ENCODE measurements at places on chromosomes 7 and 10.

GRCh38 chr10:105112862-105113261 lies 471.8 kb downstream of the SORCS3 start:
- no peak for DNase-seq

DNA sequence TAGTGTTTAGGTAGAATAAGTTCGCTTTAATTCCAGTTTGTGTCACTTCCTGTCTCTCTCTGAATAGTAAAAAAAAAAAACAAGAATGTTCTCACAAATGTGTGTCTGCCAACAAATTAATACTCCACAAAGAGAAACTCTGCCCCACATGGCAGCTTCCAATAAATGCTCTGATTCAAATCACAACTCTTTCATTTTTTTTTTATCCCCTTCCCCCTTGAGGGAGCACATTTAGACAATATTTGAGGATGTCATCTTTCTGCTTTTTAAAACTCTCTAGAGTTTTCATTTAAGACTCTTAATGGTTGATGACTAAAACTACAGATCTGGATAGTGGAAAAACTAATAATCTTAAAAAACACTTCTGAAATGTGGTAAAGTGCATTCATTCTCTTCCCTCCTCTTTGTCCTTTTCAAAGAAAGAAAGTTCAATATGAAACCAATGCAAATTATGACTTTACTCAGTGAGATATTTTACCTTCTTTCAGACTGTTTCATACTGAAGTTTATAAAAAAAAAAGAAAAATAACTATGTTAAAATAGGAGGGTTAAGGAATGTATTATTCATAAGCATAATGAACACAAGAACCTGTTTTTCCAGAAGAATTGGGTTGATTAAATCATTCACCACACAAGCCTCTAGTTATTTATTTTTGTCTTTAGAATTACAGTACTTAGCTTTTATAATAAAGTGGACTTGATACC lies 42.3 kb downstream of the ARID5B start:
- DNase-seq = no peak

- DNase-seq = no peak
Measured at GRCh38 chr10:115091161-115091560, 2.0 kb upstream of the ATRNL1 start.

DNA sequence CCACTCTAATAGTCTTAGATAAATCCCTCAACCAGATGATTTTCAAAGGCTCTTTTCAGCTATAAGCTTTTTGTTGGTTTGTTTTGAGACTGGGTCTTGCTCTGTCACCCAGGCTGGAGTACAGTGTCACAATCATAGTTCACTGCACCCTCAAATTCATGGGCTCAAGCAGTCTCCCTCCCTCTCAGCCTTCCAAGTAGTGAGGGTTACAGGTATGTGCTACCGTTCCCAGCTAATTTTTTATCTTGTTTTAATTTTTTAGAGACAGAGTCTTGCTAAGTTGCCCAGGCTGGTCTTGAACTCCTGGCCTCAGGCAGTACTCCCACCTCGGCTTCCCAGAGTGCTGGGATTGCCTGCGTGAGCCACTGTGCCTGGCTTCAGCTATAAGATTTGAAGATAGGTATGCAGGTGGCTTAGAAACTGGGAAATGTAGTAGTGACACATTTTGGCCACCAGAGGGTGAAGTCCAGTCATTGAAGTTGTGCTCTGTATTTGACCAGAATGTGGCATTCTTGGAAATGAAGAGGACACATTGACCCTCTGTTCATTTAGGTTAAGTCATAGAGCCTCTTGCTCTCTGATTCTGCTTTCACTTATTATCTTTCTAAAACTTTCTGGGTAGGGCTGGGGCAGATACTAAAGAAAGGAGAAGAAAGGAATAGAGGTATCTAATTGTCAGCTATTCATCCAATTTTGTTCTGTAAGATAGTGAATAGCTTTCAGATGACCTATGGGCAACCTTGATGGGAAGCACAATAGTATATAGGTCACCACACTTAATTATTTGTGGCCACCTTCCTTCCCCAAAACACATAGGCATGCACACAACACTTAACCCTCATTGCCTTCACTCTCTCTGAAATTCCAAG lies 36.0 kb downstream of the R3HCC1L start:
- peak; percentile 17 for DNase-seq

DNA sequence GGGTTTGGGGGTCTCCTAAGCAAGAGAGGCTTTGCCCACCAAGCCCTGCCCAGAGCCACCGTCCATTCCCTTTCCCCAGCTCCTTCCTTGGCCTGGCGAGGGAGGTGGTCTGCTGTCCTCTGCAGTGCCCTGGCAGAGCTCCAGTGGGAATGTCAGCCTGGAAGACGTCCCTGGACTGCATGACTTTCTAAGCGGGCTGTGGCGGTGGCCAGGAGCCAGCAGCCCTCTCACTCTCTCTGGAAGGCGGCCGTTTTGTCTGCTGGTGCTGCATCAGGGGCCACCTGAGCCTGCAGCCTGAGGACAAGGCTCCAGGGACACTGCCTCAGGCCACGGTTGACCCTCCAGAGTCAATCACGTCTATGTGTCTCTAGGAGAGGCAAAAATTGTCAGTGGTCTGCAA lies 271.0 kb downstream of the SKAP2 start:
- no peak for DNase-seq

DNA sequence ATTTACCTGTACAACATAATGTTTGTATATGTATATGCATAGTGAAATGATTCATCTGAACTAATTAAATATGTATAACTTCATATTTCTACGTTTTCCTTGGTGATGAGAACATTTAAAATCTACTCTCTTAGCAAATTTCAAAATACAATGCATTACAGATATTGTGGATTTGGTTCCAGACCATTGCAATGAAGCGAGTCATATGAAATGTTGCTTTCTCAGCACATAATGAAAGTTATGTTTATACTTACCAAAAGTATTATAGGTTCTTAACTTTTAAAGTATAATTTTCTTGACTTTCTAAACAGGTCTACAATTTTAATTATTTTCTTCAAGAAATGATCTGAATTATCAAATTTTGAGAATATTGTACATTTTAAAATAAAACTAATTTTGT lies 189.2 kb downstream of the CSTF2T start:
- no peak for DNase-seq

DNA sequence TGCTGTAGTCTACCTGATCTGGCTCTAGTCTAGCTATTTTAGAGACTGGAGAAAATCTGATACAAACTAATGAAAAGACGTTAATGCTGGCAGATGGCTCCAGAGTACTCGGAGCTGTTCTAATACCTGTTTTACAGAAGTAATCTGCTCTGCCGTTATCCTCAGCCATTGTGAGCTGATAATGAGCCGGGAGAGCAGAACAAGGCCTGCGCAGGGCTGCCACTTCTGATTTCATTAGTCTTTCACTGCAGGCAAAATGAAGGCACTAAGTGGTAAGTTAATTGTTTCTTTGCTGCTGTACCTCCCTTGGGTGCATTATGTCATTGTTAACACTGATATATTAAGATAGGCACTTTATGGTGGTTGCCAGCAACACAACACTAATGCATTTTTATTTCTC lies 456.4 kb upstream of the PFKP start:
- no peak for DNase-seq

- no peak for DNase-seq
Measured at GRCh38 chr7:77537778-77538280, 734 bp downstream of the PTPN12 start.

DNA sequence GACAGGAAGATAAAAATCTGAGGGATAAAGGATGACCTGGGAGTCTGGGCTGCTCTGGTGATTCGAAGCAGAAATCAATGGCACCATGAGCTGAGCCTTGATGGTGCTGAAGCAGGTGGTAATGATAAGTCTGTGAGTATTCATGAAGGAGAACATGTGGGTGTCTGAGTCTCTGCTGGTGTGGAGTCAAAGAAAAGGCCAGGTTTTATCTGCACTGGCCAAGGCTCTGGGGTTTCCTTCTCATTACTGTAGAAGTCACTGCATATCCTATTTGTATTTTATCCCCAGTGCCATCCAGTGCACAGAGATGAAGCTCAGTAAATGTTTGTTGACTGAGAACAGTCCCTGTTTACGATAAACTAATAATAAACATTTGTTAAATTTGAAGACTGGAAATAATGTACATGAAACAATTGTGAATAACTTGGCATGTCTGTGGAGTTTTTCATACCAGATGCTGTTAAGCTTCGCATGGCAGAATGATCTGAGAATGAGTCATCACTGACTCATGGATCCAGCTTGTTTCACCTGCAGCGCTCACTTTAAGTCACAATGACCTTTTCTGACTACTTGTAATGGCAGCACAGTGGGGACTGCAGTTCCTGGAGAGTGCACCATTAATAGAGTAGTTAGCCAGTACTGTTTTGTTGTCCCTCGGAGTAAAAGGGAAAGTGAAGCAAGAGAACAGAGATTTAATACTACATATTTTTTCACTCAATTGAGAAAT lies 538.5 kb downstream of the HTR7 start:
- no peak for DNase-seq

DNA sequence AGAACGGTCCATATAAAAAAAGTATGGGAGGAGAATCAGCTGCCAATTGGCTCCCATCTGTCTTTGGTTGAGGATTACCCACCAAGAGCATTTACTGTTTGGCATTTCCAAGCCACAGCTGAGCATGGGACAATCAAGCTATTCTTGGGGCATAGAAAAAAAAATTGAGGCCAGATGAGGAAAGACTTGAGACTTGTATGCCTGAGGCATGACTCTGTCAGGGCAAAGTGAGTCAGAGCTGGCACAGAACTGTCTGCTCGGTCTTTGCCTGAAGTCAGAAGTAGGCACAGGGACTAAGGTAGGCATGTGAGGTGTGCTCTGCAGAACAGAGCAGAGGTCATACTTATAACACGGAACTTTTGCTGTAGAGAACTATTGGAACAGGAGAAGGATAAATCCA lies 126.5 kb upstream of the CHRM2 start:
- DNase-seq = no peak

DNA sequence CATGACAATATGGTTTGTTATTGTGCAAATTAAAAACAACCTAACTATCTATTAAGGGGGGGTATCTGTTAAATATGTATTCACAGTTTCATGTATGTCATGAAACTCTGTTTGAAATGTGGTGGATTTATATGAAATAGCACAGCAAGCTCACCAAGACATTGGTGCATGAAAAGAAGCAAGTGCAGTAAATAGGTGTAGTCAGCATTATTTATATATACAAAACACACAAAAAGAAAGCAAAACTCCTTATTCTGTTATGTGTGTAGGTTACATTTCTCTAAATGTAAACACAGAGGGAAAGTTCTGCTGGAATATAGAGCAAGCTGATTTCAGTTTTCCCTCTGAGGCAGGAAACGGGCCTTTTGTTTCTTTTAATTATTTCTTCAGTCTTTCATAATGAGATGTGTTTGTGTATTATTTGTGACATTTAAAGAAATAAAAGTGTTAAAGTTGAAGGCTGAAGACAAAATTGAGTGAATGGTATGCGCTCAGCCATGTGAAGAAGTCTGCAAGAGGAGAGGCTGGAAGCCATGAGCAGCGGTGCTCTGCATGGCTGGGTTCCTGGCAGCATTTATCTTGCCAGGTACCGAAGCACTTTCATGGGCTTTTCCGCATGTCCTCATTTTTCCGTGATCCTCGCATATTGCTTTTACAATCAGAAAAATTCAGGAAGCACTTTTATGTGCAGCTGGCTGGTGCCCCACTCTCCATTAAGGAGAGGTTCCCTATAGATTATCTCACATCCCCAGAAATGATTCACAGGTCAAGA lies 38.5 kb downstream of the GRID1 start:
- no peak for DNase-seq

GRCh38 chr10:88987243-88987725 lies 3.3 kb upstream of the FAS start:
- DNase-seq = no peak

DNA sequence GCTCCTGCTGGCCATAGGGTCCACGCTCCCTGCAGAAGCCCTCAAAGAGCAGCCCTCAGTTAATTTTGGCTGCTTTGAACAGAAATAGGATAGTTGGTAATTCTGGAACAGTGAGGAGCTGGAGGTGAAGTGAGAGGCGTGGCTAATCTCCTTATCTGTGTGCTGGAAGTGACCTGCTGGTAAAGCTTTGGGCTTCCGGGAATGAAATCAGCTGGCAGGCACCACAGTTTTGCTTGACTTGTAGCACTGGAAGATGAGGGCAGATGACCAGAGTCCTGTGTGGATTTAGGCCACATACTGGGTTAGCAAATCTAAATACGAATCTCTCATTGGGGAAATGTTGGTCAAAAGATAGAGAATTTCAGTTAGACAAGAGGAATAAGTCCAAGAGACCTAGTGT lies 10.2 kb downstream of the ATP6V0E2 start:
- no peak for DNase-seq

DNA sequence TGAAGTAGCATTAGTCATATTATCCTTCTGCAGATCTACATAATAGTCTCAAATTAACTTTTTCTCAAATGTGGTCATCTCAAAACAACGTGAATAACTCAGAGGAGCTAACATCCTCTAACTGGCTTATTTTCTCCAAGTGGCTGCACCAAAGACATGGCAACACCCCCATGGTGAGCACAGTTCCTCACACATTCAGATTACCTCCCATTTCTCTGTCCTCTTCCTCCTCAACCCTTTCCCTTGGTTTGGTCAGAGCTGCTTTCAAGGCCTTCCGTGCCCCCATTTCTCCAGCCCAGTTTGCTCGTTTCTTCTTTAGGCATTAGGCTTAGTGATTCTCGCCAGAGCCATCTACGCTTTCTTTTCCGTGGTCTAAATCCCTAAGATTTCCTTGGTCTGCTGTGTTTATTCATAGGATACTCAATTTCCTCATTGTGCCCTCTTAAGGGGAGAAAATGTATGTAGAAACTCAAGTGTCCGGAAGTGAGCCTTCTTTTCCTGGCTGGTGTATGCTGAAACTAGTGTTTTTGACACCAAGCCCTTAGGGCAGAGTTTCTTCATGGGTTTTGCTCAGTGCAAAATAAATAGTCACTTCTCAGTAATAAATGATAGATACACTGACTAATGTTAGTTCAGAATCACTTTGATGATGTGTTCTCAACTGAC lies 2.6 kb downstream of the MET start:
- DNase-seq = no peak

GRCh38 chr10:76073524-76073923 lies 642.1 kb downstream of the LRMDA start:
- DNase-seq = no peak

GRCh38 chr10:98815039-98815885 lies 368.5 kb upstream of the HPS1 start:
- no peak for DNase-seq

DNA sequence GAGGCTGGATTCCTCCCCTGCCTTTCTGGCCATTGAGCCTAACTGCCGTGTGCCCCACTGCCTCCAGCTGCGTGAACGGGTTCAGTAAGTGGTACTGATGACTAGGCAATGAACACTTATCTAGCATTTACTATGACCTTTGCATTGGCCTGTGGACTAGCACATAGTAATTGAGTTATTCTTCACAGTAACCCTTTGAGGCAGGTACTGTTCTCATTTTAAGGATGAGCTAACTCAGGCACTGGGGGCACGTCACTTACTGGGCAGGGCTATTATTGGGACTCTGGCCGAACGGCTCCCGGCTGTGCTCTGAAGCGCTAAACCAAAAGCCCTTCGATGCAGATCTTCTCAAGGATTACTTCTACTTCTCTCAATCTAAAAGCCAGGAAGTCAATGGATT lies 38.3 kb downstream of the WIPF3 start:
- no peak for DNase-seq

GRCh38 chr10:94083662-94084265 lies 90.0 kb downstream of the PLCE1 start:
- DNase-seq = no peak

GRCh38 chr7:22677680-22678079 lies 49.3 kb upstream of the IL6 start:
- DNase-seq = no peak

GRCh38 chr7:35257251-35258124 lies 3.6 kb upstream of the TBX20 start:
- no peak for DNase-seq

- DNase-seq = no peak
Measured at GRCh38 chr10:4117604-4118003, 332.6 kb upstream of the KLF6 start.
